ENCODE measurements at places on chromosomes 13 and 19.

DNA sequence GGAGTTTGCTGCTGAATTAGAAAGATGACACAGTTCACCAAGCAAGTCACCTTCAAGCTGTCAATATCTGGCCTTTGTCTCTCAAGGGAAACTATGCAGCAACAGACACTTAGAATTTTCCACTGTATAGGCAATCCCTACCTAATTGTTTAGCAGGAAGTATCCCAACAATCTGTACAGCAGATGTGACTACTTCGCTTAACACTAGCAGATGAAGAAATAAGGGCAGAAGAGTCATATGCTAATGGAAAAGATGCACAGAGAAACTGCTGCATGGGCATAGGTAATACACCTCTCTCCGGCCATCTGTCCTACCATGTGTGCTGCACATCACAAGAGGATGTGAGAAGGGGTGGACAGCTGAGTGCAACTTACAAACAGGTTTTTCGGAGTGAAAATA, 851.2 kb downstream of the PCDH9 start:
- no peak for DNase-seq

GRCh38 chr13:23081220-23081619, 99.6 kb upstream of the SGCG start:
- DNase-seq, result no peak

DNA sequence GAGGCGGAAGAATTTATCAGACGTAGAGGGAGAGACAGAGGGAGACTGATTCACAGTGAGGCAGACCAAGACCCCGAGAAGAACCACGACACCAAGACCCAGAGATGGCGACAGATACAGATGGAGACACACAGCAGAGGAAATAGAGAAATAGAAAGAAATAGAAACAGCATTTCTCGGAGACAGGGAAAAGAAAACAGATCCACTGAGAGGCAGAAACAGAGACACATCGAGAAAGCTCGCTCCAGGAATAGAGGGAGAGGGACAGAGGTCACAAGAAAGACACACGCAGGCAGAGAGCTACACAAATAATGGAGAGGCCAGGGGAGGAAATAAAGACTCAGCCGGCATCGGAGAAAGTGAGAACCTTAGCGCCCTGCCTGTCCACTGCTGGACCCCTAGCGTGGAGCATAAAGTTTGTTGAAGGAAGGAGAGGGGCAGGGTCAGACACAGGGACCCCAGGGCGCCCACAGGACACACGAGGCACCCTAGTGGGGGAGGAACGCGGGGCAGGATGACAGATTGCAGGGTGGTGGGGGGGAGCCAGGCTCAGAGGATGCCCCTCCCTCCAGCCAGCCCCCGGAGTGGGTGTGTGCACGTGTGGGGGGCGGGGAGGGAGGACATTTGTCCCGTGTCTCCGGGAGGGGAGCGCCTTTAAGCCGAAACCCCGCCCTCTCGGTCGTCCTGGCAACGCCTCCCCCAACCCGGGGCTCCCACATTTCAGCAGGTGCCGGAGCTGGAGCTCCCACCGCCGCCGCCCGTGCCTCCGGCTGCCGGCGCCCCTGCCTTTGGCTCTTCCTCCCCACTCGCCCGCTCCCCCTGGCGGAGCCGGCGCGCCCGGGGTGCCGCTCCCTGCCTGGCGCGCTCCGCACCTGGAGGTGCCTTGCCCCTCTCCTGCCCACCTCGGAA, at the start of gene PRKCG:
PRKCG (plus strand) TSS at position 716 of the 909 bp plus-strand sequence. CDS start 298 bp downstream, outside the sequence.
- DNase-seq, result no peak

- no peak for DNase-seq
Observed at GRCh38 chr19:3958836-3959765, 11.8 kb downstream of the DAPK3 start.

DNA sequence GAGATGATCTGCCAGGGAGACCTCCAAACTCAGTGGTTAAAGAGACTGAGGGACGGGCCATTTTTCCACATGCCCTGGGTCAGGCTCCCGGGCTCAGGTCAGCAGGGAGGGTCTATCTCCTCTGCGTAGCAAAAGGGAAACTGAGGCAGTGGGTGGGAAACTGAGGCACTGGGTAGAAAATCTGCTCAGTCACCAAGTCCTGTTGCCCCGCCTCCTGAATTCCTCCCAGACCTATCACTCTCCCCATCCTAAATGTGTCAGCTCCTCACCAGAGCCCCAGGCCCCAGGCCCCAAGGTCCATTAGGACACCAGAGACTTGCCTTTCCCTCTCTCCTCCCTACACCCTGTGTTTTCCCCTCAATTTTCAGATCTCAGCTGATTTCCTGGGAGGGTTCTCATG, 2.4 kb downstream of the CD320 start:
- DNase-seq, result no peak

- DNase-seq, result peak; percentile 27
Observed at GRCh38 chr19:12801466-12802266, at the start of the genes PRDX2 and THSD8. PRDX2 (minus strand) TSS chr19:12801800; CDS start chr19:12801261, 539 bp downstream. THSD8 (plus strand) TSS chr19:12802069; CDS start chr19:12802072, 3 bp downstream.

- no peak for DNase-seq
Observed at GRCh38 chr19:38918526-38918925, 6.5 kb upstream of the CCER2 start.

- no peak for DNase-seq
Observed at GRCh38 chr13:57212989-57213388, 46.0 kb downstream of the PRR20E start.

DNA sequence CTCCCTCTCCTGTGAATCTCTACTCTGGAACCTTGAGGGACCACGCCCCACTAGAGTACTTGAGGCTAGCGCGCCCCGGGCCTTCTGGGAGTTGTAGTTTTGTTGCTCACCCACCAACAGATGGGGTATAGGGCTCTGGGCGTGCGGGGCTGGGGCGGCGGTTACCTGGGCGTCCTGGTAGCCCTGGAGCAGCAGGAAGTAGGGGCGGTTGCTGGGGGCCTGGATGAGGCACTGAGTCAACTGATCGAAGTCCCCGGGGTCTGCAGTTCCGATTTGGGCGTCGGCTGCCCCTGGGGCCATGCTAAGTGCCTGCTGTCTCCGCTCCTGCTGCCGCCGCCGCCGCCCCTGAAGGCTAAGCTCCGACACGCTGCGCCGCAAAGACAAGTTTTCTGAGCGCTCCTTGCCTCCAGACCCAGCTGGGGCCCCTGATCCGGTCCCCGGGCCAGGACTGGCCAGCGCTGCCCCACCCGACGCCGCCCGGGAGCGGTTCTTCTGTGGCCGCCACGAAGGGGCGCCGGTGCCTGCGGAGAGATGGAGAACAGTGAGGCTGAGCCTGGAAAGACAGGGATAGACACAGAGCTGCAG, 5.3 kb downstream of the RASIP1 start:
- no peak for DNase-seq

DNA sequence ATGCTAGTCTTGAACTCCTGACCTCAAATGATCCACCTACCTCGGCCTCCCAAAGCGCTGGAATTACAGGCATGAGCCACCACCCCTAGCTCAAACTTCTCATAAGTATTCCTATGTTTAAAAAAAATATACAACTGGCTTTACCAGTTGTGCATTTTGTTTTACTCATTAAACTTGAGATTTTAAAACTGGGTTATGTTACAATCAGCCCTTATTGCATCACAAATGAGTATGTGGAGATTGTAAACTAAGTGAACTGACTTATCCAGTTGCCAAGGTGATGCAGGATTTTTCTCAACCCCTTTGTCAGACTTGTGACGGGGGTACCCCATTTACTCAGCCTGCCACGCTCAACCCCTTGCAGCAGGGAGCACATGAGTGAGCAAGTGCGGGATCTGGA, 14.4 kb upstream of the GTF2F2 start:
- no peak for DNase-seq

- DNase-seq, result no peak
Observed at GRCh38 chr19:7914598-7915045, at the start of gene TGFBR3L. TGFBR3L (plus strand) TSS chr19:7914830.

- peak; percentile 29 for DNase-seq
Observed at GRCh38 chr13:23020246-23020843, 160.4 kb upstream of the SGCG start.

DNA sequence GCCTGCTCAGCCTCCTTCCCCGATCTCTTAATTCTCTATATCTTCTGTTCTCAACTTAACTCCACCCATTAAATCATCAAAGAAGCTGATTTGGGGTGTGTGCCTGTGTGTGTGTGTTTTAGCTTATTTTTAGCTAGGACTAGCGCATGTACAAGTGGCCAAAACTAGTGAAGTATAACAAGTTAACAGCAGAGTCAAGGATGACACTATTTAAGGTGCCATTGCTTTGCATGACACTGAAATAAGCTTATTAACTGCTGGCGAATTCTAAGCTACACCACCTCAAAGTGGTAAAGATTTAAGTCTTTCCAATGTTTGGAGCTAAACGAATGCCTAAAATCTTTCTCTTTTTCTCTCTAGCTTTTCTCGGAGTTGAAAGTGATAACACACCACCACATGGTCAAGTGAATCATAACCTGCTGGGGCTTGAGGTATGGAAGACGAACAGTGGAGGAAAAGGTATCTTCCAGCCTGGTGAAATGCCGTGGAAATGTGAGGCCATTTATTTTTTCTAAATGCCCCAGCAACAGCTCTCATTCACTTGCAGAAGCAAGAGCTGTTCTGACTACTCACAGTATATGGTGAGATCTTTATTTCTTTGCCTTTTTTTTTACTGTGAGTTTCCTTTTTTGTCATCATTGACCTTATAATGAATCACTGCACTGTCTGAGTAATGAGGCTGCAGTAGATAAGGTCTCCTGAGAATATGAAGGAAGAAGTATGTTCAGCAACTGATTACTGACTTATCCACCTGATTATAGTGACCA, 570.3 kb downstream of the PCDH9 start:
- no peak for DNase-seq

- DNase-seq, result no peak
Observed at GRCh38 chr13:24624801-24625231, 55.4 kb upstream of the ATP12A start.

GRCh38 chr19:33416307-33417215, 43.1 kb downstream of the CEBPG start:
- DNase-seq, result peak; percentile 37

DNA sequence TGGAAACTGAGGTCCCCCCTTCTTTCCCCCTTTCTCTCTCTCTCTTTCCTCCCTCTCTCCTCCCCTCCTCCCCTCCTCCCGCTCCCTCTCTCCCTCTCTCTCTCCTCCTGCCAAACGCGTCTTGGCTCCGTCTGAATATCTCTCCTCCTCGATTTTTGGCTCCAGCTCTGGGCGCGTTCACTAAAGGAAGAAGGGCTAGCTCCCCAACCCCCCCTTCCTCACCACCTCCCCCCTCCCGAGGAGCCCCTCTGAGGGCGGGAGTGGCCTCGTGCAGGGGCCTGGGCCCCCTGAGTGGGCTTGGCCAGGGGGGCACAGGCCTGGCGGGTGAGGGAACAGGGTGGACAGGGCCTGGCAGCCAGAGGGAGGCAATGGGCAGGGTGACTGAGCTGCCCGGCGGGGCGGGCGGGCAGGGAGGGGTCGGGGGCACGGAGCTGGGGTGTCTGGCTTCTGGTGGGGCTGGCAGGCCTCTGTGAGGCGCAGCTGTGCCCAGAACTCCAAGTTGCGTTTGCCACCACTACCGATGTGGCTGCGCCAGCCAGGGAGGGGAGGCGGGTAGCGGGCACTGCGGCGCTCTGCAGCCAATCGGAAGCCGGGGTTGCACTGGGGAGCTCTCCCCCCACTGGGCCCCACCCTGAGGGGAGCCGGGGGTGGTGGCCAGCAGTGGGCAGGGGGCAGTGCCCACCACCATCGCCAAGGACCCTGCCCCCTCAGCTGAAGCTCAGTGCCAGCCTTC, 7.1 kb downstream of the NFIX start:
- no peak for DNase-seq

- DNase-seq, result no peak
Observed at GRCh38 chr13:20142023-20142926, 18.6 kb downstream of the GJA3 start.

- DNase-seq, result no peak
Observed at GRCh38 chr13:91238036-91238435, 109.5 kb upstream of the MIR17HG start.

GRCh38 chr19:1924320-1924961, 16.5 kb upstream of the CSNK1G2 start:
- DNase-seq, result no peak

DNA sequence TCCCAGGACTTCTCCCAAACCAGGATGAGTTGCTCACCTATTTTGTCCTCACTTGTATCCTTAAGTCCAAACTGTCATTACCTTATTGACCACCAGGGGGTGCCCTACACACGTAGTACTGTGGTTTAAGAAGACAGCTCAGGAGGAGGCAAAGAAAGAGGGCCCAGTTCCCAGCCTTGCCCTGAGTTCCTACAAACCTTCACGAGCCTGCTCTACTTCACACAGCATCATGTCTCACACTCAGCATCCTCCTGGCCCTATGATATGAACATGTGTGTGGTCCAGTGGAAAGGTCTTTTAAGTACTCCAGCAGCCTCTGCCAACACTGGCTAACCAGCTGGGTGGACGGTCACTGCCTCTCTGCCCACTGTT, 8.1 kb upstream of the ZNF784 start:
- DNase-seq, result peak; percentile 83

- DNase-seq, result no peak
Observed at GRCh38 chr19:10737722-10738121, 19.8 kb downstream of the DNM2 start.

GRCh38 chr19:3687774-3688706, 12.2 kb downstream of the PIP5K1C start:
- no peak for DNase-seq

DNA sequence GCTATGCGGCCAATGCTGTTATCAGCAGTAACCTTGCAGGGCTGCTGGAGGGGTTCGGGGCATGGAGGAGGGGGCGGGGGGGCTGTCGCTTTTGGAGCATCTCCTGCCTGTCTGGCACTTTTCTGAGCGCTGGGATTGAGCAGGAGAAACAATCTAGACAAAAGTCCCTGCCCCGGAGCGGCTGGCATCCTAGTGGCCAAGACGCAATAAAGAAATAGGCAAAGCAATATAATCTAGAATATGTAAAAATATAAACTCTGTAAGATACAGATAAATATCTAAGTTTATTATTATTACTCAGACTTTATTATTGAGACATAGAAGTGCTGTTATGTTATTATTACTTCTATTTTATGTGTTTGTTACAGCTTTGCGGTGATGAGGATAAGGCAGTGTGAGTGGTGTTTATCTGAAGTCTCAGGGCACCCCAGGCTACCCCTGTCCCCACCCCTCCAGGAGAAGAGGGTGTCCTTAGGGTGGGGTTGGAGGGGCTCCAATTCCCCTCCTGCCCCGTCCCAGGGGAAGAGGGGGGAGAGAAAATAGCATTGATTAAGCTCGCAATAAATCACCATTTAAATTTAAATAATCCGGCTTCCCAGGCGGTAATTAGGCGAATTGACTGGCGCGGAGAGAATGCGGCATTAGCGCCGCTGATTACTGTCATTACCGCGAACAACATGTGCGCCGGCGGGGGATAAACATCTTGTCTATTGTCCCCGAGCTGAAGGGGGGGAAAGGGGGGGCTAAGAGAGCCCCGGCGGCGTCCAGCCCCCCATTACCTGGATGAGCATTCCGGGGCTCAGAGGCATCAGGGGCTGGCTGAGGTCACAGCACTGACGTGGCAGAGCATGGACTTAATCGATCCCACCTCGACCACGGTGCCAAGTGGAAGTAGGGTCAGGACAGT, 3.2 kb downstream of the NPAS1 start:
- no peak for DNase-seq

- DNase-seq, result no peak
Observed at GRCh38 chr13:51136276-51136980, 25.4 kb upstream of the C13orf42 start.

- no peak for DNase-seq
Observed at GRCh38 chr13:40536443-40537113, 129.9 kb downstream of the FOXO1 start.

GRCh38 chr19:58557221-58558065, 968 bp downstream of the UBE2M start:
- no peak for DNase-seq

All from DMS 273 treated with DMSO at 0.1 percent for 48 hours (cell line).